T-helper 17 cell (primary cell): ENCODE measurements at places on chromosomes 3 and 15.

DNA sequence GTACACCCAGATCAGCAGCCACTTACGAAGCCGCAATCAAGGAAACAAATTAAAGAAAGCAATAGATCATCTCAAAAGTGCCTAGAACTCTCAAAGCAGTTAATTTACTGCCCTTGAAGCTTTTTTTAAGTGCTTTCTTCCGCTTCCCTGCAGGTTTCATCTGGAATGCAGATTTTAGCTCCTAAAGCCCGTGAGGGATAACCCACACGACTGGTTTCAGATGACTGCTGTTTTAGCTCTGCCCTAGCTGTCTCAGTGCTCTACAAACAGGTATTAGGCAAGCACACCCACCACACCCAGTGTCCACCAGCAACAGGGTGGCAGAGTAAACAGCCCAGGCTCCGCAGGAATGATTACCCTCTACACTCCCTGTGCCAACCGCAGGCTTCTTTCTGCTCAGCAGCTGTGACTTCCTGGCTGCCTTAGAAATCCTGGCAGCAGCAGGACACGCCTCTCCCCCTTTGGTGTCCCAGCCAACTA lies 126.0 kb downstream of the FMN1 start:
- no peak for DNase-seq

GRCh38 chr3:192564611-192565010 lies 162.7 kb downstream of the FGF12 start:
- no peak for DNase-seq

- no peak for DNase-seq
Observed at GRCh38 chr15:85786781-85787114, 8.0 kb downstream of the KLHL25 start.

DNA sequence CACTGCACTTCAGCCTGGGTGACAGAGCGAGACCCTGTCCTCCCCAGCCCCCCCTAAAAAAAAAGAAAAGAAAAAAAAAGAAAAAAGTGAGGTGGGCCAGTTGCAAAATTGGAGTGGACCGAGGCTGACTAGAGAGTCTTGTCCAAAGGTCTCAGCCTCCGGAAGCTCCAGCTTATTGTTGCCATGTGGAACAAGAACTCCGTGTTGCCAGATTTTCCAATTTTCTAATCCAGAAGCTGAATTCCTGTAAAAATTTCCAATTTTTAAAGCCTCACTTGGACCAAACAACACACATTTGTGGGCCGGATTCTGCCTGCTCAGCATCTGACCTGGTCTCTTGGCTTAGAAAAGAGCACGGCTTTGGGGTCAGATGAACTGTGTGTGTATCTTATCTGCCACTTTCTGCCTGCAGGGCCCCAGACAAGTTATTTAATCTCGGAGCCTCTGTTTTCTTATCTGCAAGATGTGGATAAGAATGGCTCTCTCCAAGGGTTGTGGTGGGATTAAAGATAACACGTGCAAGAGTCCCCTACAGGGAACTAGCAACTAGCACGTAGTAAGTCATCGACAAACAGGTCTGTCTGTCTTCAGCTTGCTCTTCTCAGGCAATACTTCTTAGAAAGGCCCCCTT lies 73.7 kb upstream of the TLE3 start:
- DNase-seq: no peak

- no peak for DNase-seq
Observed at GRCh38 chr3:152352554-152352953, 83.8 kb downstream of the MBNL1 start.

DNA sequence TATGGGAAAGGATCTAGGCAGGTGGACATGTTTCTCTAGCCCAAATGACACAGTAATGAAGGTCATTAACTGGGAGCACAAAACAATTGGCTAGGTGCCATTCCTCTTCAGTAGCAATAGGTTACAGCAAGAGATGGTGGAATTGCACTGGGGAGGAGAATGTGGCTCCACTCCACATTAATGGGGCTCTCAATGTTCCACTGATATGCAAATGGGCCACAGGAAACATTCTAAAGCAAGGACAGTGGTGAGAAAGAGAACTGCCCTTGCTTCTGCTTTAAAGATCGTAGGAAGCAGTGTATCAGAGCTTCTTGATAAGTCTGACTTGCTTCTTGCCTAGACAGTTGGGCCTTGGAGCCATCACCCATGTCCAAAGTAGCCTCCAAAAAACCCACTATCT lies 271.4 kb upstream of the PPP2R3A start:
- no peak for DNase-seq

DNA sequence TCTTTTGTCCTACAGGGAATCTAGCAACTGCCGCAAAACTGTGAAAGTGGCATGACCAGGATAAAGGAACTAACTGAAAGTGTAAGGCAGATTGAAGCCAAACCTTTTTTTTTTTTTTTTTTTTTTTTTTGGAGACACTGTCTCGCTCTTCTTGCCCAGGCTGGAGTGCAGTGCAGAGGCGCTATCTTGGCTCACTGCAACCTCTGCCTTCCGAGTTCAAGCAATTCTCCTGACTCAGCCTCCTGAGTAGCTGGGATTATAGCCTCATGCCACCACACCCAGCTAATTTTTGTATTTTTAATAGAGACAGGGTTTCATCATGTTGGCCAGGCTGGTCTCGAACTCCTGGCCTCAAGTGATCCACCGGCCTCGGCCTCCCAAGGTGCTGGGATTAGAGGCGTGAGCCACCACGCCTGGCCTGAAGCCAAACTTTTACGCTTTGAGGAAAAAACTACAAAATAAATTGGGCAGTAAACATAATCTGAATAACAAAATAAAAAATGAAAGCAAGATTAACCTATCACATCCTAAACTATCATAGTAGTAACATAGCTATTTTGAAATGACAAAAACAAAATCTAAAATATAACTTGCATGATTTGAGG lies 9.7 kb downstream of the SLTM start:
- DNase-seq: no peak
